ENCODE measurements at places on chromosomes 4 and X.

DNA sequence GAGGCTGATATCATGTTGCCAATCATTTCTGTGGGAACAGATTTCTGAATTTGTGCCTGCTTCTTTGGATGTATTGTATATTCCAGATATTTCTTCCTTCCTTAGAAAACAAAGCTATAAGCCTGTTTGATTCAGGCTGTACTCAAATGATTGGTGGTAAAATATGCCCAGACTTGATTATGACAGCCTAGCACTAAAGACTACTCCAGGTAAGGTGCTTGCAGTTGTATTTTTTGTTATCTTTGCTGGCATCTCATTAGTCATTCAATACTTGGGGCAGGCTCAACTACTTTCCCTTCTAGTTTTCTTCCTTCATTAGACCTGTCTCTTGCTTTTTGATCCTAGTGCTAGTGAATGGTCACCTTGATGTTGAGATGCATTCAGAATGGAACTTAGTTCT, 90.6 kb downstream of the ZNF518B start:
- no peak for DNase-seq

GRCh38 chrX:1389181-1389992, 2.5 kb downstream of the SLC25A6 start:
- DNase-seq: no peak

- DNase-seq: no peak
Observed at GRCh38 chr4:15563871-15564270, 91.3 kb downstream of the FBXL5 start.

- no peak for DNase-seq
Observed at GRCh38 chr4:6137027-6137746, 63.2 kb downstream of the JAKMIP1 start.

DNA sequence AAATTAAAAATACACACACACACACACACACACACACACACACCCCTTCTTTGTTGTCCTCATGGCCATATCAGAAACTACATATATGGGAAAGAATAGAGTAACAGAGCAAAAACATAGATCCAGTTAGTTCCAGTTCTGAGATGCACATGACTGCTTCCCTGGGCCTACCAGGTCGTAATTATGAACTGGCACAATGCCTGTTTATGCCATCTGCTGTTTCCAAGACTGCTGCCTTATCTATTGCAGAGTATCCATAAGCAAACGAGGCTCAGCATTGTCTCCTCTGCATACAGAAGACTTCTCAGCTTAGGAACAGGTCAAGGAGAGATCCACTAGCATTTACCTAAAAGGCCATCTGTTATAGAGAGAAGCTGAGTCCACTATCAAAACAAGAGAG, 789.0 kb downstream of the TECRL start:
- no peak for DNase-seq

DNA sequence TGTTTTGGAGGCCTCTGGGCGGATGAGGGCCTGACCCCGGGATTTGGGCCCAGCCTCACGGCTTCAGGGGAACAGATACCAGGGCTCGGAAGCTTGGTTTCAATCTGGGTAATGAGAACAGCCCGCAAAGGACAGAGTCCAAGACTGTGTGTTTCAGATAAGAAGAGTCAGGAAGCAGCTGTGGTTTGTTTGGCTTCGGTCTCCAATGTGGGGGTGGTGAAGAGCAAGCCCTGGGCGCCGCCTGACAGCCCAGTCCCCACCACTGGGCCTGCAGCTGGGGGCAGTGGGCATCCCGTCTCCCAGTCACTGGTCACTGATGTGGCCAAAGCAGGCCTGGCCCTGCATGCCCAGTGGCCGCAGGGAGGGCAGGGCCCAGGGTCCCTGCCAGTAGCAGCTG, 9.1 kb downstream of the WFS1 start:
- DNase-seq: no peak

GRCh38 chr4:95694411-95694810, 145.5 kb upstream of the PDHA2 start:
- no peak for DNase-seq

DNA sequence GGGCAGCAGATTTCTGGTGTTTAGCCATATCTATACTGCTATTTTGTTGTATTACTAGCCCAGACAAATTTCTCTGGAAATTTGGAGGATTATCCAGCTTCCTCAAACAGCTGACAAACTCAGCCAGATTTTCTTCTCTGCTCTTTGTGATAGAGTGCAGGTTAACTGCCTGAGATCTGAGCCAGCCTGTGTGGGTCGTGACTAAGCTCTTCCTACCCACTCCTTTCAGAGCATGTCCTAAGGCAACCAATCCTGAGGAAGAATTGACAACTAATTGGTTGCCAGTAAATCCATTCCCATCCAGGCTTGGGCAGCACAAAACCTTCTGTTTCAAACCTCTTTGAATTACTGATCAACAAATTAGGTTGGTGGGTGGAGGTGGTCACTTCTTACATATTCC, 2.5 kb upstream of the GABRA2 start:
- DNase-seq: no peak

Measured in germinal center (tissue), 1 donor.